OCI-M1 (cell line): ENCODE measurements at places on chromosomes 1 and 21.

DNA sequence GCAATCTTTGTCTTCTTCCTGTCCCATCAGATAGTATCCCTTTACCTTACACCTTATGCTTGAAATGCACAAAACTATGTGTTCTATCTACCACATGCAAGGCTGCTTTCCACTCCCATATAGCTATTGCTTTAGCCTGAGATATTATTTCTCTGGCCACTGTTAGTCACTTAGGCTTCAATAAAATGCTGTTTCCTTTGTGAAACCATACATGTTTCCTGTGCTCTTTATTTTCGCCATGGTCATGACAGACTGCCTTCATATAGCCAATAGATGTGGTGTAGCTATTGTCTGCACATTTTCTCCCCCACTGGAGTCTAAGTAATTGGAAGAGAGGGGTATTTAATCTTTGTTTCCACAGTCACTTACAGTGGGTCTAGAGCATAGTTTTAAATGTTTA is 108.4 kb downstream of the GREM2 start:
- DNase-seq = no peak

DNA sequence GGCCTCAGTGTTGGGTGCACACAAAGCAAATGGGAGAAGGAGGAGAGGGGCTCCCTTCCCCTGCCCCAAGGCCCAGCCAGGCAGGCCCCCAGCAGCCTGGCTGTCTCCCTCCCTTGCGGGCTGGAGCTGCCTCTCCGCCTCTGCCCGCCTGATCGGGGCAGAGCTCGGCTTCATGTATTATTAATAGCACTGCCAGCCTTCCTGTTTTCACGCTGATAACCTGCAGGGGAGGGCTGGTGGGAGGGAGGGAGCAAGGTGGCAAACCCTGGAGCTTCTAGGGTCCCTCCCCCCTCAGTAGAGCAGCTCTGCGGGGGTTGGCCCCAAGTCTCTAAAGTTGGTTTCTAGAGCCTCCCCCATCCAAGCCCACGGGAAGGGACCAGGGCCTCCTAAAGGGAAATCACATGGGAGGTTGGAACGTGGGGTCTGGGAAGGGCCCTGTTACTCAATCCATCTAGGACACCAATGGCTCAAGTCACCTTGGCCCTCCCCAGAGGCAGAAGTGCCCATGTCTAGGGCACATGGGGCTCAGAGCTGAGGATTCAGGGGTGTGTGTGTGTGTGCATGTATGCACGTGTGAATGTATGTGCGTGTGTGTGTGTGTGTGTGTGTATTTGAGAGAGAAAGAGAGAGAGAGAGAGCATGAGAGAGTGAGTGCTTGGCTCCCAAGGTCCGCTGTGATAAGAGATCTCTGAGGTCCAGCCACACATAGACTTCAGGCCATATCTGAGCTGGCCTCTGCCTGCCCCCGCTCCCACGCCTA is 21.8 kb upstream of the POU3F1 start:
- DNase-seq = peak; percentile 17

DNA sequence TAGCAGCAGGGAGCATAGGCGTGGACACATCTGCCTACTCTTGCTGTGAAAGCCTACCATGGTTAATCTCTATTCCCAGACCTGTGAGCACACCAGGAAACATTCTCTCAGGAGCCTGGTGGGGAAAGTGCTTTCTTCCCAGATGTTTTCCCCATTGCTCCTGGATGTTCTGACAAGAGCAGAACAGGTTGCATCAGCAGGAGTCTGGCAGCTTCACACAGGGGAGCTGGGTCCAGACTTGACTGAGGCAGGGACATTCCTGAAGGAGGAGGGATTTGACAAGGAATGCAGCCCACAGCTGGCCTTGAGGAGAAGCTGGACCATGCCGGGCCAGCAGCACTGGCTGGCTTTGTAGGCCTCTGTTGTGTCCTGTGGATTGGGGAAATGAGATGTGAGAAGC is 21.0 kb upstream of the ARTN start:
- DNase-seq = no peak

- no peak for DNase-seq
Measured at GRCh38 chr1:29412591-29412990, 176.3 kb downstream of the PTPRU start.

GRCh38 chr1:215119719-215120365 is 37.3 kb downstream of the KCNK2 start:
- no peak for DNase-seq

DNA sequence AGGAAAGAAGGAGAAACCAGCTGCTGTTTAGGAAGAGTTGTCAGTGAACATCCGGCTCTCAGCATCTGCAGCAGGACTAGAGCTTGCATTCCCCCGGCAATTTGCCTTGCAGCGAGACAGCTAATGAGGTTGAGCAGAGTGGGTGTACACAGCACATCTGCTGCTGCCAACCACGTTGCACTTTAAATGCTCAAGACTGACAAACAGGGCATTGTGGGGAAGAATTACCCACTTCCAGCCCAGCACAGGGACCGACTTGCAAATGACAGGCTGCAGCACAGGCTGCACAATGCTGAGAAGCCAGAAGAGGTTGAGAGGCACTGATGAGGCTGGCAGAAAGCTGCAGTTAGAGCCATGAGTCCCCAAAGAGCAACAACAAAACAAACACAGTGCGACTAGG is 47.5 kb upstream of the PLA2G2C start:
- no peak for DNase-seq

DNA sequence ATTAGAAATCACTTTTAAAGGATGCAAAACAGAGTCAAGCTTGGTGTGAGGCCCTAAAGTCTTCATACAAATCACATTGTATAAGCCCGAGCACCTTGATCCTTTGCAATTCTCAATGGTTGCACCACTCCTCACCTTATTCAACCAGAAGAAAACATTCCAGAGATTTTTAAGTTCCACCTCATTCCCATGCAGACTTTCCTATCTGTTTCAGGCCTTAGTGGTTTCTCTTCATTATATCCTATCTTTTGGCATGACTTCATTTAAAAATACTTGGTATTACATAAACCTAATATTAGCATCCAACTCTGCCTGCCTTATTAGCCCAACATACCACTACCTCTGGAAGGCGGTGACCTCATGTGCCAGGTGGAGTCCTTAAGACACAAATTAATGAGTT is 9.3 kb upstream of the GREM2 start:
- DNase-seq = no peak

DNA sequence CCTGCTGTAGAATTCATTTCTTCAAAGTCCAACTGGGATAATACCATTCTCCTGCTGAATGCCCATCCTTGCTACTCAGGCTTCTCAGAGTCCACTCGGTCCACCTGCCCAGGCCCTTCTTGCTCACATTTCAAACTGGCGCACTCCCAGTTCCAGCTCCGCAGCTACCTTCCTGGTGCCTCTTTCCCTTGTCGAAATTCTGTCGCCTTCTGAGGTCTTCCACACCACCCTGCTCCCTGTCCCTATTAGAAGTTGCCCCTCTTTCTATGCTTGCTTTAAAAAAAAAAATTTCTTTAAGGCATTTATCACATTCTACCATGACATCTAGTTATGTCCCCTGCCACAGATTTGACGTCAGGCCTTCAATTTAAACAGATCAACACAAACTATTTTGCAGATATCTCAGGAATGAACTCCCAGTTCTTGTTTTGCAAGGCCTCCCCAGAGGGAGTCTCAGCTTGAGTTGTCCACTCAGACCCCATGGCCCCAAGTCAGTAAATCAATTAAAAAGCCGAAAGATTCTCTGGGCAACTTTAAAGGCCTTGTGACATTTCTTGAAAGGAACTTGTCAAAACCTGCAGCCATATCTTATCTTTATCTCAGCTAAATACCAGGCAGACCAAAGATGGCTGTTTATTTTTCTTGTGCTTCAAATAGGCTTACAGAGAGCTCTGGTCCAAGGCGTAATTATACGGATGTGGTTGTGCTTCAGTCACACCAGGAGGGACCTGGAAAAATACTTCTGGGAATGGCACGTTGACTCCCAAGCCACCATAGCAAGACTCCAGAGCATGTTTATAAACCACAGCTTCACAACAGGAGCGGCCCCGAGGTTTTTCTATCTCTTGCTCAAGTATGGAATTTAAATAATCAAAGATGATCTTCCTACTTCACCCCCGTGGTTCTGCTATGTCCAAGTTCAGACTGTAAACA is 2.2 kb downstream of the FAM89A start:
- peak; percentile 65 for DNase-seq

GRCh38 chr1:38576241-38576640 is 283.3 kb downstream of the RRAGC start:
- DNase-seq = no peak

DNA sequence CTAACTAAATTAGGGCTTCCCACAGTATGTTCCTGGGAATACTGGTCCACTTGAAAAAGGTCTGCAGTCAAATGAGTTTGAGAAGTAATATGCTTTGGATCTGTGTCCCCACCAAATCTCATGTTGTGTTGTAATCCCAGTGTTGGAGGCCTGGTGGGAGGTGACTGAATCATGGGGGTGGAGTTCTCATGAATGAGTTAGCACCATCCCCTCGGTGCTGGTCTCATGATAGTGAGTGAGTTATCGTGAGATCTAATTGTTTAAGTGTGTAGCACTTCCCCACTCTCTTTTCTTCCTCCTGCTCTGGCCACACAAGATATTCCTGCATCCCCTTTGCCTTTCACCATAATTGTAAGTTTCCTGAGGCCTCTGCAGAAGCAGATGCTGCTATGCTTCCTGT is 16.9 kb upstream of the DMRTB1 start:
- DNase-seq = peak; percentile 63

- DNase-seq = no peak
Measured at GRCh38 chr1:243454328-243454997, 198.6 kb downstream of the SDCCAG8 start.

- DNase-seq = peak; percentile 53
Measured at GRCh38 chr1:39178541-39179431, 25.7 kb upstream of the MACF1 start.

DNA sequence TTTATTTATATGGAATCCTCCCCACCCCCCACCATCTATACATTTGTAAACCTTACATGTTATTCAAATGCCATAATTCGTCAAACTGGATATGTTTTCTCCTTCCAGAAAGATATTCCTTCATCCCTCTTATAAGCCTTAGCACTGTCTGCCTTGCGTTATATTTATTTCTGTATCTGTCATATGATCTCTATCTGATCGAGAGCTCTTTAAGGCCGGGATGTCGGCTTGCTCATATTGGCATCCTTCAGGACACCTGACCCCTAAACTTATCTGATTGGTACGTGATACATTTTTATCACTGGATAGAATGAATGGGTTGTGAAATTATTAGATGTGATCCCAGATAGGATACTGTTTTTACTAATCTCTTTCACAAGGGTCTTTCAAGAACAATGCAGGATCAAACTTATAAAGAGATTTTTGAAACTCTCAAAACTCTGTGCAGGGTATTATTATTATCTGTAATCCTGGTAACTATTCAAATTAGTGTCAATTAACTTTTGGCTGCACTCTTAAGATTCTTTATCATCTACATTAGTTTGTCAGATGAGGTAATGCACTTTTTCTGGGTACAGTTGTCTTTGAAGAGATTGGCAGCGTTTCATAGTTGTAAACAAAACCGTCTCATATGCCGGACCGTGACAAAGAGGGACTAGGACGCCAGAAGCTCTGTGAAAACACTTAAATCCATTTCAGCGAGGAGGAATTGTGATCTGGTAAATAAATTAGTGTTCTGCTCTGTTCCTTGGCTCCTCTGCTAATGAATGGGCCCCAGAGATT is 152.0 kb downstream of the KIF26B start:
- DNase-seq = no peak

DNA sequence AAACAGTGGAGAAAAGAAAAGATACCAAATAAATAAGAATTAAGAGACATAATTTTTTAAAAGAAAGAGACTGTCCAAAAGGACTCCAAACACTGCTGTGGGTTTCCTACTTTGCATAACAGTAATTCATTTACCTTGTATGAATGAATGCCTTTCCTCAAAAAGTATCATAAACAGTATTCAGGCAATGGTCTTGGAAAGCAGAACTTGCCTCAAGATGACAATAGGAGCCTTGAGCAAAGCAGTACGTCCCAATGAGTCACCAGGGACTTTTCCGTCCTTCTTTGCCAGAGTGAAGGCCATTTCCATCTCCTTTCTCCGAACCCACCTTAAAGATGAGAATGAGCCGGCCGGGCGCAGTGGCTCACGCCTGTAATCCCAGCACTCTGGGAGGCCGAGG is 186.4 kb downstream of the ZBTB18 start:
- no peak for DNase-seq

DNA sequence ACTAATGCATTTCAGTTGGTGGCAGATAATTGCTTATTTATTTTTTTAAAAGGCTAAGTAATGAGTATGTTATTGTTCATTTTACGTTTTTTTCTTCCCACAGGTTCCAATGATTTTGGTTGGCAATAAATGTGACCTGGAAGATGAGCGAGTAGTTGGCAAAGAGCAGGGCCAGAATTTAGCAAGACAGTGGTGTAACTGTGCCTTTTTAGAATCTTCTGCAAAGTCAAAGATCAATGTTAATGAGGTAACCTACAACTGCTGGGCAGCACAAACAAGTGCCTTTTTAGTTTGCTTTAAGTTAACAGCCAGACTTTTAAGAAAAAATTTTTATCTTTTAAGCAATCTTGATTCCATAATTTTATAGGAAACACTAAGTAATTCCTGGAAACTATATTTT is 35.0 kb downstream of the INKA2 start:
- no peak for DNase-seq

- DNase-seq = no peak
Measured at GRCh38 chr21:42563686-42564085, 50.0 kb downstream of the SLC37A1 start.

GRCh38 chr1:119266386-119266785 is 102.2 kb upstream of the HAO2 start:
- no peak for DNase-seq

- no peak for DNase-seq
Measured at GRCh38 chr1:23424293-23425192, at the start of gene TCEA3. TSS of gene TCEA3 (minus strand) at chr1:23424748. CDS start at chr1:23424633, 115 bp downstream.
